Germinal center (tissue), 1 donor: ENCODE measurements at places on chromosomes 11 and 22.

GRCh38 chr11:19763330-19763729, 50.7 kb downstream of the NAV2 start:
- no peak for DNase-seq

DNA sequence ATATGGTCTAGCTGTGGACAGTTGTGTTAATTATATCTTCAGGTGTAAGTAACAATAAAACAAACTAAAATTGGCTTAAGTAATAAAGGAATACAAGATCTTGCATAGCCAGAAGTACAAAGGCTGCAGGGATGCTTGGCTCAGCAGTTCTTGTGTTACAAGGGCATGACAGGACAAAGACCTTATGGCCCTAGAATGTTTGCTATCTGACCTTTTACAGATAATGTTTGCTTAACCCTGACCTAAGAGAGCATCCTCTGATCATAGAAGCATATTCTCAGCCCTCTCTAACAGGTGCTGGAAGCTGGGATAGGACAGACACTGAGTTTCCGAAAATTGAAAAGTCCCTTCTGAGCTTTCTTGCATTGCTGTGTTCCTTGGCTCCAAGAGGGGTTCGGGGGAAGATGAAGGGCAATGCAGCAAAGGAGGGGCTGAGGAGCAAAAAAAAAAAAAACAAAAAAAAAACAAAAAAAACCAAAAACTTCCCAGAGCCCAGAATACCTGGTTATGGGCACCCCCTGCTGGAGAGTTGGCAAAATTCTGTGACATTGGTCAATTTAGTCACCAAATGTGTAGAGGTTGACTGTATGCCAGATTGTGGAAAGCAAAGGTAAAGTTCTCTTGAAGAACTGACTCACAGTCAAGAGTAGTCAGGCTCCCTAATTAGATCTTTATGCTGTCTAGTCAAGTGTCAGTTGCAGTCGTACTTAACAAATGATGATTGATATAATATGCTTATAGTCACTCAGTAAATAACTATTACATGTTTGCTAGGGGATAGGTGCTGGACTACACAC, 10.4 kb upstream of the HIKESHI start:
- DNase-seq = peak; percentile 63

DNA sequence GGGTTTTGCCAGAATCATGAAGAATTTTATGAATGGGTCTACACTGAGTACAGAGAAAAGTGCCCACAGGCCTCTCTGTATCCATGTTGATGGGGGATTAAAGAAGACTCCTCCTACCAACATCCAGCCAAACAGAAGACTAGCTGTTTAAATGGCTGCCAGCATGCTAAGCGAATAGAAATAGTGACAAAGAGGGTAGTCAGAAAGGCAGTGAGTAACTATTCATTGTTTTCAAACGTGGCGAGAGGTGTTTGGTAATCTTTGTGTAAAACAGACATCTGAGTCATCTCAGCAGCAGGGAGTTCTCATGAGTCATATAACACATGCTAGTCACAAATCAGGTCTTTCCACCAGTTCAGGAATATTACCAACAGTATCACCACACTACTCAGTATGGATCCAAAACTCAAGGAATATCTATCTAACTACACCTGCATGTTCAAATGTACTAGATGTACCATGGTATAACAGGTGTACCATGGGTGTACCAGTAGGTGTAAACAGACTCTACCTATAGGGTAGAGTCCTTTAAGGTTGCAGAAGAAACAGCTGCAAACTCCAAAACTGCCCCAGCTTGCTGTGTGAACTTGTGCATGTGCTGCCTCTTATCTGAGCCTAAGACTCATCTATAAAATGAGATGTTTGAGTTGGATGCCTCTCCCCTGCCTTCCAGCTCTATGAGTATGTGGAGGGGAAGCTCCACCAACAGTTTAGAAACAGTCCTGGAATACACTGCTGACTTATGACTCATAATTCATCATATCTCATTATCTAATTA, 82.0 kb downstream of the SLC1A2 start:
- no peak for DNase-seq

DNA sequence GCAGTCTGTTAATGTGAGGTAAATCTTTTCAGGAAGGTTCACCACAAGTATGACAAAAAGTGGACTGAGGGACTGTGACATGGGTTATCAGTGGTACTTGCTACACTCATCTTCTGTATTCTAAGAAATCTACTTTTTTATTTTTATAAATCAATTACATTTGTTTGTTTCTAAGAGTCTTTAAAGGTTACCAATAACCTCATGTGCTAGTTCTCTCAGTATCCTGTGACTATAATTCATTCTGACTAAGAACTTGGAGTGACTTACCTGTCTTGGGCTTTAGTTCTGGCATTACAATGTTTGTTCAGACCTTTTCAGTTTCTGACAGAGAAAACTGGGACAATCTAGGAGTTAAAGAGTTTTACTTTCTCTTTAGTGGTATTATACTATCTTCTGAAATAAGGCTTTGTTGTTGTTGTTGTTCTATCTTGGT, 108.4 kb downstream of the PDE3B start:
- no peak for DNase-seq

GRCh38 chr11:76577226-76577920, 93.2 kb downstream of the LRRC32 start:
- no peak for DNase-seq

GRCh38 chr11:133227632-133228111, 304.6 kb downstream of the OPCML start:
- DNase-seq = no peak

GRCh38 chr11:57429946-57430345, 3.0 kb upstream of the SLC43A3 start:
- no peak for DNase-seq

GRCh38 chr11:47356129-47356997, 3.9 kb upstream of the MYBPC3 start:
- DNase-seq = no peak

GRCh38 chr11:115456019-115456418, 48.2 kb downstream of the CADM1 start:
- no peak for DNase-seq

DNA sequence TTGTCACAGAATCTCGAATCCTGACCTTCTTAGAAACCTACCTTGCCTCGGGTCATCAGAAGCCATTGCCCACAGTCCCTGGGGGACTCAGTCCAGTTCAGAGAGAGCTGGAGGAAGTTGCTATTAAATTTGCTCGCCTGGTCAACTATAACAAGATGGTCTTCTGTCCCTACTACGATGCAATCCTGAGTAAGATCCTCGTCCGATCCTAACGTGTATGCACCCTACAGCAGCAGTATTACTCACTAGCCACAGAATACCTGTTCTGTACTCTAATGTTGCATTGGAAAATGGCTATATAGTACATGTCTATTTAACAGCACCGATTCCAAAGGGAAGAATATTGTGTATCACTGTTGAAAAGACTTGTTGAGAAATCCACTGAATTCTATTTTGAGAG, 33.1 kb downstream of the TCP11L1 start:
- DNase-seq = no peak

DNA sequence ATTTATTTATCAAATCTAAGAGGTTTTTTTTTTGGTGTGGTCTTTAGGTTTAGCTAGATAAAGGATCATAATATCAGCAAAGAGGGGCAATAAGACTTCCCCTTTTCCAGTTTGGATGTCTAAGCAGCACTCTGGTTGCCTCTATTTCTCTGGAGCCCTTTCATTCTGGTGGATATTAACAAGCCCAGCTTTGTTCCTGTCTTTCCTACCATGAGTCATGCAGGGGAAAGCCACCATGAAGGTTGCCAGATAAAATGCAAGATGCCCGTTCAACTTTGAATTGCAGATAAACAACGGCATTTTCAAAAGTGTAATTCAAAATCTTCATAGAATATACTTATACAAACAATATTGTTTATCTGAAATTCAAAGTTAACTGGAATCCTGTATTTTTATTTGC, 143.6 kb downstream of the ADAMTS15 start:
- no peak for DNase-seq

DNA sequence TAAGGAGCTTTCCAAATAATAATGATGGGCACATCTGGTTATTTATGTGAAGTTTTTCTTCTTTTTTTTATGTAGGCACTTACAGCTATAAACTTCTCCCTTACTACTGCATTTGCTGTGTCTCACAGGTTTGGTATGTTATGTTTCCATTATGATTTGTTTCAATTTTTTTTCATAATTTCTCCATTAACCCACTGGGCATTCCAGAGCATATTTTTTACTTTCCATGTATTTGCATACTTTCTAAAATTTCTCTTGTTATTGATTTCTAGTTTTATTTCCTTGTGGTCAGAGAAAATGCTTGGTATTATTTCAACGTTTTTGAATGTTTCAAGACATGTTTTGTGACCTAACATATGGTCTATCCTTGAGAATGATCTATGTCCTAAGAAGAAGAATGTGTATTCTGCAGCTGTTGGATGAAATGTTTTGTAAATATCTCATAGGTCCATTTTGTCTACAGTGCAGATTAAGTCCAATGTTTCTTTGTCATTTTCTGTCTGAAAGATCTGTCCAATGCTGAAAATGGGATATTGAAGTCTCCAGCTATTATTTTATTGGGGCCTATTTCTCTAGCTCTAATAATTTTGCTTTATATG, 362.1 kb downstream of the DDX10 start:
- no peak for DNase-seq

DNA sequence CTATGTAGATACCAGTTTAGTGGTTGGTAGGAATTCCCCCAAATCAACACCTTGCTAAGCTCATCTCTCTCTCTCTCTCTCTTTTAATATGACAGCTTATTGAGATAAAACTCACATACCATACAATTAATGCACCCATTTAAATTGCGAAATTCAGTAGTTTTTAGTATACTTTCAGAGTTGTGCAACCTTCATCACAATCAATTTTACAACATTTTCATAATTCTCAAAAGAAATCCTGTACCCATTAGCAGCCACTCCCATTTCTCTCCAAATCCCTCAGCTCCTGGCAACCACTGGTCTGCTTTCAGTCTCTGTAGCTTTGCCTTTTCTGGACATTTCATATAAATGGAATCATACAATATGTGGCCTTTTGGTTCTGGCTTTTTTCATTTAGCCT, 13.3 kb downstream of the NNMT start:
- no peak for DNase-seq

GRCh38 chr11:110081462-110082376, 11.5 kb upstream of the ZC3H12C start:
- DNase-seq = no peak

GRCh38 chr11:131065435-131066413, 149.4 kb upstream of the SNX19 start:
- DNase-seq = no peak

DNA sequence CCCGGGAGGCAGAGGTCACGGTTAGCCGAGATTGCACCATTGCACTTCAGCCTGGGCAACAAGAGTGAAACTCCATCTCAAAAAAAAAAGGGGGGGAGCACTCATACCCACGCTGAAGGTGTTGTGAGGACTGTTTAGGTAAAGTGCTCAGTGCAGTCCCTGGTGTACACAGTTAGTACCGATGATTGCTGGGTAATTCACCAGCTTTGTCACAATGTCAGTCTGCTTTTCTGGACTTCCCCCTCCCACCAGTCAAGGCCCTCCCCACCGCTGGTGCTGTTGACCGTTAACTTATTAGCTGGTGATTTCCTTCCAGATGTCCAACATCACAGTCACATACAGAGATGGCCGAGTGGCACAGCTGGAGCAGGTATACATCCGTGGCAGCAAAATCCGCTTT, 11.9 kb downstream of the SNRPD3 start:
- no peak for DNase-seq

GRCh38 chr11:91825777-91826176, 398.8 kb upstream of the FAT3 start:
- DNase-seq = no peak

DNA sequence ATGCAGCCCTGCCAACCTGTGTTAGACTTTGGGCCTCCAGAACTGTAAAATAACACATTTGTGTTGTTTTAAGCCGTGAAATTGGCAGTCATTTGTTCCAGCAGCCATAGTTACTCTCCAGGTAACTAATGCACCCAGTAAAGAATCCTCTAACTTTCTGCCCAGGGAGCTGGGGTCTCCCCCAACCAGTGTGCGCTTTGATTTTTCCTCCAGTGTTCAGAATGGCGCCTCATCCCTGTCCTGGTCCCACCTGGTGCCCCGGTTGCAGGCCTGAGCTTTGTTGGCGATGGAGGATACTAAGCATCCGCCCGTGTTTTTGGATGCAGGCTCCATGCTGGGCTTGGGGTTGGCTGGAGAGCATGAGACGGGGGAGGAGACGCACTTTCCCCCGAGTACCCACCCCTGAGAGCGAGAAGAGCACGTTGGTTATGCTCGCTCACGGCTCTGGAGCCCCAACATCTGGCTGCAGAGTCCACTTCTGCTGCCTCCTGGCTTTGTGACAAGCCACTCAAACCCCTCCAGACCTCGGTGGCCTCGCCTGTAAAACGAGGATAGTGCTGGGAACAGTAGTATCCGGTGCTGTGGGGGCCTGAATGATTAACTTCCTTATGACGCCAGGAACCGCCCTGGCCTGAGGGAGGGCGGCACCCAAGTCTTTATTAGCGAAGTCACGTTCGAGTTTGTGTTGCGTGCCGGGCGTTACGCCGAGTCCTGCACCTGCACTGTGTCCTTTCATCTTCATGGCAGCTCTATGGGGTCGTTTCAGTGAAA, 25.8 kb downstream of the MRGPRD start:
- no peak for DNase-seq

DNA sequence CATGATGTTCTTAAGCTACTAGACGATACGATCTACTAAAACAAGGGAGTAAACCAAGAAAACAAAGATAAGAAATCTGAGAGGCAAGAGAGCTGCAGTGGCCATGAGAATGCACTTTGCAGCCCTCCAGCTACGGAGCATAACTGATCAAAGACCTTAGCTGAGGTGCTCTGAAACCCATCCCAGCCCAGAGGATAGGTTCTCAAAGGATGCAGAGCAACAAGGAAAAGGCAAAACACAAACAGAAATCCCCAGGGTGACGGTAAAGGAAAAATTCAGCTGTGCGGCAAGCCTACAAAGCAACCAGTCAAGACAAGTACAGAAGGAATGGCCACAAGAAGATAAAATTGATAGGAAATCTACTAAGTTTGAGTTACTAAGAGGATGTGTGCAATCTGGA, 32.5 kb upstream of the CFAP300 start:
- DNase-seq = no peak

DNA sequence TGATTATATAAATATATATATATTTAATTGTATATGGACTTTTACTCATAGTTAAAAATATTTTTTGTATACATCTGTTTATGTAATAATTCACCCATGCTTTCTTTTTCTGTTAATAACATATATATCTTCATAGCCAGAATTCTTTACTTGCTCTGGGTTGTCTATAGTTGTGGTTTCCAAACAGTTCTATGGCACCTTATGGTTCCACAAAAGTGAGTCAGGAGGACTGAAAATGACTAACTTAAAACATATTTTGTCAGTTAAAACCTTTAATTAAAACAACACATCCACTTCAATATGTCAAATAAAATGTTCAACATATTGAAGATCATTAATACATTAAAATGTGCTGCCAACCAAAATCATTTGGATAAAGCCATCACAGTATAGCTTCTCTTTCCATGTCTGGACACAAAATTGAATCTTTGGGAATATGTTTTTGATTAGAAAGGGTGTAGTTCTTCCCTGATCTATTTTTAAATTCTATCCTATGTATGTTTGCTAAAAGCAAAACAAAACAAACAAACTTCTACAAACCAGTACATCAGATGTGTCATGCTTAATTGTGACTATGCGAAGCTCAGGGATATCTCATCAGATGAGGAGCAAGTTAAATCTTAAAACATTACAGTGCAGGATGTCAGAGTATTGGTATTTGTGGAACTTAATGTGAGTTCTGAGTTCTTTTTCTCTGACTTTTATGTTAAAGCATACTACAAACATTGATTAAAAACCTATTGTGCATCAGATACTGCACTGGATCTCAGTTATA, 1488.4 kb upstream of the TENM4 start:
- DNase-seq = no peak

- no peak for DNase-seq
Measured at GRCh38 chr11:64043545-64043944, 7.8 kb downstream of the FLRT1 start.

GRCh38 chr11:62512961-62513360, 33.6 kb downstream of the AHNAK start:
- DNase-seq = no peak
